Right atrium auricular region (tissue), 2 donors: ENCODE measurements at places on chromosomes 11 and 22.

DNA sequence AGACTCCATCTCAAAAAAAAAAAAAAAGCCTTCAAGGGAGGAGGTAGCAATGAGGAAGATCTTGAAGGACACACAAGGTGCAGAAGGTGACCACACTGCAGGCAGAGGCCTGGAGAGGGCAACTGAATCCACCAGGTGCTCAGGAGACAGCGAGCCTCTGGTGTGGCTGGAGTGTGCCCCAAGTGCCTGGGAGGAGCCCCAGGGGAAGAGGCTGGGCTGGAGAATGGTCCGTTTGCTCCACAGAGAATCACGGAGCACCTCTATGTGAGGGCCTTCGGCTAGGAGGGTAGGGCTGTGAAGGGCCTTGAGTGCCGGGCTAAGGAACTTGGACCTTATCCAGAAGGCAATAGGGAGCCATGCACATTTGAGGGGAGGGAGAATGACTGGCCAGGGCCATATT, 50.3 kb downstream of the ARRB1 start:
- DNase-seq, result no peak

DNA sequence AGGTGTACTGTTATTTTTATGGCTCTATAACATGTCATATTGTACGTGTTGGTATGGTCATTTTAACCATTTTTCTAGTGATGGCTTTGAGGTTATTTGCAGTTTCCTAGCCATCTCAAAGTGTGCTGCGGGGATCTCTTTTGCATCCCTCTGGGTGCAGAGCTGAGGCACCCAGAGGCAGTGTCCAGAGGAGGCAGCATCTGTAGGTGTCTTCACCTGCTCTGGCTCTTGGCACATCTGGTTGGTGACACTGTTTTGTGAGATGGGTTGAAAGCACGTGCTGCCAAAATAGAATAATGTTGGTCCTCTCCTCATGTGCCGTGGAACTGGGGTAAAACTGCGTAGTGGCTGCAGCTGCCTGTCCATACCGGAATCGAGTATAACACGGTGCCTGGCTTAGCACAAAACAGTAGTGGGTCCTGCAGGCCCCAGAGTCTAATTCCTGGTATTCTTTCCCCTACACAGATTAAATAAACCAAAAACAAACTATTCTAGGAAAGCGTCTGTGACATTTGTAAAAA, 12.9 kb downstream of the NEAT1 start:
- peak; percentile 51 for DNase-seq

DNA sequence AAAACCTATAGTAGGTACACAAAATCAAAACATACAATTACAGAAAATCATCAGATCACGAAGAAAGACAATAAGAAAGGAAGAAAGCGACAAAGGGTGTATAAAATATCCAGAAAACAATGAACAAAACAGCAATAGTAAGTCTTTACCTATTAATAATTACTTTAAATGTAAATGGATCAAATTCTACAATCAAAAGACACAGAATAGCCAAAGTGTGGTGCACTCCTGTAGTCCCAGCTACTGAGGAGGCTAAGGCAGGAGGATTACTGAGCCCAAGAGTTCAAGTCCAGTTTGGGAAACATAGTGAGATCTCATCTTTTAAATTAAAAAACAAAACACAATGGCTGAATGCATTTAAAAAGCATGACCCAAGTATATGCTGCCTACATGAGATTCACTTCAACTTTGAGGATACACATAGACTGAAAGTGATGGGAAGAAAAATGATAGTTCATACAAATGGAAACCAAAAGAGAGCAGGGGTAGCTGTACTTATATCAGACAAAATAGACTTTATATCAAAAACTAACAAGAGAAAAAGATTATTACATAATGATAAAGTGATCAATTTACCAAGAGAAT, 40.6 kb downstream of the ASCL2 start:
- no peak for DNase-seq

DNA sequence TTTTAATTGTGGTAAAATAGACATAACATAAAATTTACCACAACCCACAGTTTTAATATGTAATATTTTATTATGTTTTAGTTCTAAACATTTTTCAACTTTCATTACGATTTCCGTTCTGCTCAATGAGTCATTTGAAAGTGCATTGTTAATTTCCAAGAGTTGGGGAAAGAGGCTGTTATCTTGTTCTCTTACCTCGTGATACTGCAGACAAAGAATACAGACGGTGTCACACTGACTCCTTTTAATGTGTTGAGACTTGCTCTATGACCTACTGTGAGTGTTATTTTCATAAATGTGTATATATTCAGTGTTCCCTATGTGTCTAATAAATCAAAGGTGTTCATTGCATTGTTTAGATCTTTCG, 10.8 kb upstream of the RAC2 start:
- no peak for DNase-seq

DNA sequence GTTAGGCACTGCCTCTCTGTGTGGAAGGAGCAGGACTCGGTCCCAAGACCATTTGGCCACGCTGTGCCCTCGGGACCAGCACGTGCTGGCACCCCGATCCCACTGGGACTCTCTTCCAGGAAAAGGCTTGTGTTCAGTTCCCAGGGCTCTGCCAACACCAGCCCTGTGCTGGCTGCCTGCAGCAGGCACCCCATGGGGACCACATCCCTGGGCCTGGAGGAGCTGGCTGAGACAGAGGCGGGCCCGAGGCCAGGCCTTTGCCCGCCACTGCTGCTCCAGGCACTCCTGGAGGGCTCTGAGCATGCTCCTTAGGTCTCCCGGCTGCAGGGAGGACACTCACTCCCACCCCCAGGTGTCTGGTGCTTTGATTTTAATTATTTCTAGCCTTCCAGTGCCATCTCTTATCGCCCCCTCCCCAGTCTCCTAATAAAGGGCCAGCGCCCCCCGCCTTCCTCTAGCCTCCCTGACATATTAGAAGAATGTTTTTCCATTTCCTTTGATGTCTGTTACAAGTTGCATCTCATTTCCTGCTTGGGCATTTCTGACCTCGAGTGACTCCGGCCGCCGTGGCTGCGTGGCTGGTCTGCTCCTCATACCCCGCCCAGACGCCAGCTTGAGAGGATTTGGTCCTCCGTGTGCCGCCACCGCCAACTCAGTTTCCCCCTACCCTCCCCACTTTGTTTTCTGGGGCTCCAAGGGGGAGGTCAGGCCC, 14.4 kb downstream of the CDKN1C start:
- DNase-seq, result no peak

DNA sequence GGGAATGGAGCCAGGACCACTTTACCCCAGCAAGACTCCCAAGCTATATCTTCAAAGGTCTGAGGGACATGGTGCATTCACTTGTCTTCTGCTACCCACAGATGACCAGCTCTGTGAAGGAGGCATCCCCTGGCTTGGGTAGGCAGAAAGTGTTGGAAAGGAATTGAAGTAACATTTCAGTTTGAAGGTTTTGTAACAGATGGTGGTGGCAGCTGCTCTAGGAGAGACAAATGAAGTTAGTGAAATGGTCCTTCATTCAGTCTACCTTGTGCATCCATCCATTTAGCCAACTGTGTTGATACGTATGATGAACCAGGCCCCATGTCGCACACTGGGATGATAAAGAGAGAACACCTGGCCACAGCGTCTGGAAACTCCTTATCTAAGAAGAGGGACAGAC, 140.5 kb downstream of the COMMD9 start:
- DNase-seq, result no peak

DNA sequence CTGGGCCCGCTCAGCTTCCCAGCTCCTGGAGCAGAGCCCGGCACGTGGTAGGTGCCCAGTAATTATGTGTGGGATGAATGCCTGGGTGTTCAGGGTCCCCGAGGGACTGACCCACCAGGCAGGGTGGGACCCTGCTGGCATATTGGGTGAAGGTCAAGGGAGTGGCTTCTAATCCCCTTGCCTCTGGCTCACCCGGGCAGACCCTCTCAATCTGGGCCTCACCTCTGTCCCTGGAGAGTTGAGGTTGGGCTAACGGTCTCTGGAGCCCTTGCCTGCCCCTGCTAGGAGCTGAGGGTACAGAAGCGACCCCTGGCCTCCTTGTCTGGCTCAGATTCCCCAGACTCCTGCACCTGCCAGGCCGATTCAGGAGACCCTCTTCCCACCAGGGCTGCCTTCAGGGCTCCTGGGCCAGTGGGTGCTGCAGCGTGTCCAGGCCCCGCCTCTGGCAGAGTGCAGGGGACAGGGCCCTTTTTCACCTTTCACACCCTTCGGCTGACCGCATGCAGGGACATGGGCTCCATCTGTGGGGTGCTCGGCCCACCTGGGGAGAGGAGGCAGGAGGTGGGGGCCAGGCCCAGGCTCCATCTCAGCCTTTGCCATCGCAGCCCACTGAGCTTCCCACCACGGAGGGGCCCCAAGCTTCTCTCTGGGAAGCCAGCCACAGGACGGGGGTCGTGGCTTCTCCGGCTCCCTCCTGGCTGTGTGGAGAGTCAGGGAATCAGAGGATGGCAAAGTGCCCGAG, 3.8 kb upstream of the CTSD start:
- DNase-seq, result no peak

DNA sequence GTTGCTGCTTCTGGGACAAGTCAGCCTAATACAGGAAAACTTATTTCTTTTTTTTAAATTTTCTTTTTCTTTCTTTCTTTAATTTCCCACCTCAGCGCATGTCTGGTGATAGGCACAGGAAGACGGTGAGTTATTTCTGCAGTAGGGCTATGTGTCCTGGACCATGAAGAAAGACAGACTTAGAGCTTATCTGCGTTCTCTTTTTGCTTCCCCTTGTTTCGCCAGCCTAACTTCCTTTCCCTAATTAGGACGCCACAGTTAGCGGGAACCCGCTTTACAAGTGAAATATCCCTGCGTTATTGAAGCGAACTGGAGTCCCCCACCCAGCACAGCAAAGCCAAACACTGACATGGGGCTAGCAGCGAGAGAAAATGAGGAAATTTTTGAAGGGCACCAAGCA, 8.6 kb downstream of the OR6M1 start:
- DNase-seq, result no peak

GRCh38 chr11:64760759-64761420, 1.1 kb upstream of the PYGM start:
- no peak for DNase-seq

- no peak for DNase-seq
These were observed 101.1 kb downstream of the GRIK4 start for GRCh38 chr11:120612513-120613263.

DNA sequence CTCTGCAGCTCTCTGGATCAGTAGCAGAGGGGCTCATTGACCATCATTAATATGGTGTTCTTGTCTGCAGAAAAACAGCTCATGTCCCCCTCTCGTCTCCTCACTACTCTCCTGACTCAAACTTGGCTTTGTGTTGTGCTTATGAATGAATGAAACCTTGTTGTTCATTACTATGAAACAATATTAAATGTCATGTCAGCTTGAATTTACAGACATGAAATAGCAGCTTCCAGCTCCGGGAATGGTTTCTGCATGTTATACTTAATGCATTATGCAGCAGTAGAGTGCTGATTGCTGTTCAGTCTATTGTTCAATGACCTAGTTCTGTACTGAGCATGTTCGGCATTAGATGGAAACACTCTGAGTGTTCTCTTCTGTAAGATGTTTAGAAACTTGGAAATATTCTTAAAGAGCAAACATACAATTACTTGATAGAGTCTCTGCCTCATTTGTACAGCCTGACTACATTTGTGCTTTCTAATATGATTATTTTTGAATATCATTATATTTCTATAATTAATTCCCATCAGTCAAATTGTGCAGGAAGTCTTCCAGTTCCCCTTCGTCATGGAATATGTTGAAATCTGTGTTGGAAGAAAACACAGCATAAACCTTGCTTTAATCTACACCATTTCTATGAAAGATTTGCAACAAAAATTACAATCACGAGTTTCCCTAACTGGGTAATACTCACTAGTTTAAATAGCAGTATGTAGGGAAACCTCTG, 340.4 kb downstream of the SOX6 start:
- no peak for DNase-seq

- peak; percentile 18 for DNase-seq
These were observed 43.9 kb downstream of the C11orf91 start for GRCh38 chr11:33656768-33657167.

GRCh38 chr11:118175993-118176777, at the start of gene SCN2B:
Gene SCN2B (minus strand): TSS chr11:118176639. CDS start chr11:118176431, 208 bp downstream.
- DNase-seq, result no peak

GRCh38 chr11:66646828-66647227, 8.3 kb downstream of the RBM4 start:
- DNase-seq, result no peak

- no peak for DNase-seq
These were observed 1984.1 kb upstream of the RAG2 start for GRCh38 chr11:38582151-38582550.

- DNase-seq, result no peak
These were observed at the start of gene KCNJ1 for GRCh38 chr11:128867277-128867676. Gene KCNJ1 (minus strand): TSS chr11:128867296. CDS start chr11:128840243, 27,053 bp downstream.

DNA sequence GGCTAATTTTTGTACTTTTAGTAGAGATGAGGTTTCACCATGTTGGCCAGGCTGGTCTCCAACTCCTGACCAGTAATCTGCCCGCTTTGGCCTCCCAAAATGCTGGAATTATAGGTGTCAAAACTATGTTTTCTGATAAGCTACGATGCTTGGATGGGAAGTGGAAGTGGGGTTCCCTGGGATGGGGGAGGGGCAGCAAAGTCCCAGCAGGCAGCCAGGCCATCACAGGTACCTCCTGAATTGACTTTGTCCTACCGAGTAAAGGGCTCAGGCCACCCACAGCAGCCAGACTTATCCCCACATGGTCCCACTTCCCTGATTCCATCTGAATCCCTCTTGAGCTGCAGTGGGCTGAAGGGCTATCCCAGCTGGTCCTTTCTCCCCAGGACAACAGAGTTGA, 6.9 kb downstream of the FTH1 start:
- peak; percentile 58 for DNase-seq

DNA sequence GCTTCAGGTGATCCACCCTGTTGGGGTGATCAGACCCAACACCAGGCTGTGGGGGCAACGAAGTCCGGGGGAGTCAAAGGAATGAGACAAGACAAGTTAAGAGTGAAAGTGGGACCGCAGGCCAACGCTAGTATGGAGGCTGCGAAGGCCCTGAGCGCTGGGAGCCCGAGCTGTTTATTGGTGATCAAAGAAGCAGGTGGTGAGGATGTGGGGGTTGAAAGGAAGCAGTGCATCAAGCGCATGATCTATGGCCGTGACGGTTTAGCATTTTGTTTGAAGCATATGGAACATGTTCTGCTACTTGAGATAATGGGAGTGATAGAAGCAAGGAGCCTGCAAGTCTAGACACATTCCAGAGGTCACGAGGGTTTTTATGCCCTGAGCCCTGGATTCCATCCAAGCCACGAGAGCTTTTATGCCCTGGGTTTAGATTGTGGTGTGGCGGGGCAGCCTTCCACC, 49.5 kb downstream of the MCHR1 start:
- no peak for DNase-seq
